A673 (cell line): ENCODE measurements at places on chromosomes 2 and 18. TPM values are rescaled to one million over a fixed set of nuclear protein-coding genes. Genes with fewer than 3 reads are reported as not detected.

- no peaks in the 10 kb centered on the region for H3K36me3 ChIP-seq
- H3K4me1 ChIP-seq, result peaks cover 27% of the 10 kb centered on the region
- no peak overlapping the region for H3K4me3 ChIP-seq
- H3K27me3 ChIP-seq, result no peaks in the 10 kb centered on the region
Measured at GRCh38 chr2:233351423-233351822, 2.9 kb upstream of the DGKD start.

DNA sequence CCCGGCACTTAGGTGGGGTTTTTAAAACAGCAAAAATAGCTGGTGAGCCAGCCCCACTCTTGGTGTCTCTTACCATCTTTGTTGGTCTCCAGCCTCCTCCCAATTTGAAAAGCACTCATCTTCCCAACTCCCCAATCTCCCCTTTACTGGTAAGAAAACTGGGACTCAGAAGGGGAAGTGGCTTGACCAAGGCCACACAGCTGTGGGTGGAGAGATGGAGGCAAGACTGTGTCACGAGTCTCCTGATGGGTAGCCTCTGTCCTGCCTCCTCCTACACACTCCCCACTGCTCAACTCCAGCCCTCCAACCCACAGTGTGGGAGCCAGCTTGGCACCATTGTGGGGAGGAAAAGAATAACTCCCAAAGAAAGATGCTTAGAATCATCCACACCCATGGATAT, 140.4 kb downstream of the SMAD2 start:
- DNase-seq, result no peak
- H3K27ac ChIP-seq, result no peak overlapping the region
- no peaks in the 10 kb centered on the region for H3K36me3 ChIP-seq
- no peak overlapping the region for H3K4me3 ChIP-seq
- H3K4me1 ChIP-seq, result no peaks in the 10 kb centered on the region

- no peak overlapping the region for H3K4me3 ChIP-seq
- H3K27ac ChIP-seq, result no peak overlapping the region
- H3K36me3 ChIP-seq, result no peaks in the 10 kb centered on the region
- H3K4me1 ChIP-seq, result peaks cover 7% of the 10 kb centered on the region
- no peak for DNase-seq
Measured at GRCh38 chr2:173171321-173171720, 95.7 kb downstream of the MAP3K20 start.

DNA sequence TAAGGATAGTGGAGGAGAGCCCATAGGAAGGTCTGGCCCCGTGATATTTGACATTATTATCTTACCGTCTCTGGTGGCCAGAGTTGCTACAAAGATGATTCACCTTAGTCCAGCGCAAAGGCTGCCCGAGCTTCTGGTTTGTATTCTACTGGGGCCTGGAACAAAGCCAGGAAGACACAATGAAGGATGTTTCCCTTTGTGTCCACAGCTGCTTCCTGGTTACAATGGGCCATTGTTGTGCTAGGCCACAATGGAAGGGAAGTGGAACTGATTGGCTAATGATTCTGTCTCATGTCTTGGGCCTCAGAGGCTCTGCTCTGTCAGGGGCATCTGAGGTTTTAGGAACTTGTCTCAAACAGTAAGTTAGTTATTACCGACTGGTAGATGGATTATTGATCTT, 132.2 kb downstream of the TDRD15 start:
- H3K36me3 ChIP-seq, result no peaks in the 10 kb centered on the region
- no peak for DNase-seq
- H3K4me3 ChIP-seq, result no peak overlapping the region
- no peaks in the 10 kb centered on the region for H3K4me1 ChIP-seq

- H3K4me1 ChIP-seq, result no peaks in the 10 kb centered on the region
- peak; percentile 40 for DNase-seq
- H3K4me3 ChIP-seq, result no peak overlapping the region
- H3K36me3 ChIP-seq, result no peaks in the 10 kb centered on the region
- H3K27ac ChIP-seq, result no peak overlapping the region
Measured at GRCh38 chr2:193240752-193241151, 1046.0 kb upstream of the TMEFF2 start.

- H3K27me3 ChIP-seq, result no peaks in the 10 kb centered on the region
- H3K4me3 ChIP-seq, result no peak overlapping the region
- no peaks in the 10 kb centered on the region for H3K4me1 ChIP-seq
- H3K36me3 ChIP-seq, result no peaks in the 10 kb centered on the region
Measured at GRCh38 chr2:205495819-205496218, 186.5 kb upstream of the NRP2 start.

- H3K27ac ChIP-seq, result no peak overlapping the region
- no peak for DNase-seq
- no peaks in the 10 kb centered on the region for H3K36me3 ChIP-seq
- peaks cover 7% of the 10 kb centered on the region for H3K4me1 ChIP-seq
Measured at GRCh38 chr18:58761970-58762780, 90.9 kb downstream of the MALT1 start.

- H3K4me3 ChIP-seq, result no peak overlapping the region
- no peak overlapping the region for H3K27ac ChIP-seq
- peak; percentile 31 for DNase-seq
- H3K4me1 ChIP-seq, result peaks cover 13% of the 10 kb centered on the region
Measured at GRCh38 chr2:160816916-160817499, 323.4 kb upstream of the RBMS1 start.

The ITGB1BP1 gene
- total RNA-seq, result 115 and 138 TPM in 2 replicates

The PLCL1 gene
- total RNA-seq, result not detected in 2 replicates

The SERPINB7 gene
- 12.2 and 12.8 TPM in 2 replicates for total RNA-seq

The CD207 gene
- total RNA-seq, result 1.1 and 2.4 TPM in 2 replicates
